ENCODE measurements at places on chromosomes 2 and 18. TPM values are rescaled to one million over a fixed set of nuclear protein-coding genes. Genes with fewer than 3 reads are reported as not detected.

DNA sequence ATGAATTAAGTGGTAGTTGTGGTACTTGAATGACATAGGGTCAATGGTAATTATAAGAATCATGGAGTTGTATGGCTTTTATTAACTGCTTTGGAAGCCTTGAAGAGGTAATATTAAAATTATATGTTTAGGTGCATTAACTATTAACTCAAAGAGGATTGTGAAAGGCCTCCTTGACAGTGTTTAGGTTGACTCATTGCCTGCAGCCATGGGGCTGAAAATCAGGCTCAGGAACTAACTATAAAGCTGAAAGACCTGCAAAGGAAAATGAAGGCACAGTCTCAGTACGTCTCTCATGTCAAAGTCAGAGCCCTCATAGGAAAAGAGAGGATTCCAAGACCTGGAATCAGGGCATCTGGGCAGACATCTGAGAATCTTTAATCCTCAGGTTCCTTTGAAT, 31.0 kb downstream of the CACNB4 start:
- no peaks in the 10 kb centered on the region for H3K4me1 ChIP-seq
- no peak overlapping the region for H3K27ac ChIP-seq
- no peak overlapping the region for H3K4me3 ChIP-seq
- DNase-seq, result no peak

GRCh38 chr2:55158111-55158814, 73.8 kb downstream of the CLHC1 start:
- H3K36me3 ChIP-seq, result no peaks in the 10 kb centered on the region
- H3K27ac ChIP-seq, result no peak overlapping the region
- no peaks in the 10 kb centered on the region for H3K27me3 ChIP-seq
- no peaks in the 10 kb centered on the region for H3K4me1 ChIP-seq
- DNase-seq, result no peak

GRCh38 chr2:232511336-232511890, 8.8 kb upstream of the PRSS56 start:
- no peak for DNase-seq
- H3K4me3 ChIP-seq, result no peak overlapping the region
- H3K36me3 ChIP-seq, result no peaks in the 10 kb centered on the region
- H3K27ac ChIP-seq, result no peak overlapping the region

- H3K4me1 ChIP-seq, result peaks cover 22% of the 10 kb centered on the region
- peaks cover 39% of the 10 kb centered on the region for H3K36me3 ChIP-seq
- no peaks in the 10 kb centered on the region for H3K27me3 ChIP-seq
- H3K27ac ChIP-seq, result no peak overlapping the region
These were observed 12.1 kb downstream of the RNF149 start for GRCh38 chr2:101296371-101296770.

- no peaks in the 10 kb centered on the region for H3K36me3 ChIP-seq
- no peak for DNase-seq
- H3K27ac ChIP-seq, result no peak overlapping the region
- no peaks in the 10 kb centered on the region for H3K4me1 ChIP-seq
- H3K27me3 ChIP-seq, result no peaks in the 10 kb centered on the region
These were observed 211.3 kb downstream of the ERBB4 start for GRCh38 chr2:212327171-212327809.

- no peak overlapping the region for H3K27ac ChIP-seq
- H3K4me1 ChIP-seq, result peaks cover 17% of the 10 kb centered on the region
- no peaks in the 10 kb centered on the region for H3K27me3 ChIP-seq
- H3K4me3 ChIP-seq, result no peak overlapping the region
These were observed 34.9 kb downstream of the BCL2L11 start for GRCh38 chr2:111155610-111156009.

- no peaks in the 10 kb centered on the region for H3K4me1 ChIP-seq
- no peak overlapping the region for H3K4me3 ChIP-seq
- peaks cover 29% of the 10 kb centered on the region for H3K36me3 ChIP-seq
- H3K27me3 ChIP-seq, result no peaks in the 10 kb centered on the region
- no peak for DNase-seq
These were observed 68.2 kb downstream of the ADI1 start for GRCh38 chr2:3451169-3451568.

DNA sequence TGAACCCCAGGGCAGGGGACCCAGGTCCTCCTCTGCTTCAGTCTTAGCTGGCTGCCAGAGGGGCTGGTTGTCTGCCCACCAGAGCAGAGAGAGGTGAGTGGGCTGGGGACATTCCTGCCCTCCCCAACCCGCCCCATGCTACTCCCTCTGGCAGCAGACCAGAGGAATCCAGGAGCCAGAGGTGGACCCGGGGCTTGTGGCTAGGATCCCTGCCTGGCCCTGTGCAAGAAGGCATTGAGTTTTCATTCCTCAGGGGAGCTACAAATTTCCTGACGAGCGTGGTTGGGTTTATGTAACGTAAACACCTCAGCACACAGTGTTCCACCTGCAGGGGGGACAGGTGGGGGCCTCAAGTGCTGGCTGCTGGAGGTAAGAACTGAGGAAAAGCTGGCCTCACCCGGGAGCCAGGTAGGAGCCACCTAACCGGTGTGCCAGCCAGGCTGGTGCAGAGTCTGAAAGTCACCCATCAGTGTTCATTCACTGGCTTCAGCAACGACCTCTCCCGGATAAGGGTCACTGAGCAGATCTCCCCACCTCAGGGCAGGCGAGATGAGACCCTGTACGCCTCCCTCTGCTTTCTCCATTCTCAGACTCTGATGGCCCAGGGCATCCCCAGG, 246.8 kb downstream of the DYSF start:
- H3K27ac ChIP-seq, result no peak overlapping the region
- H3K4me1 ChIP-seq, result no peaks in the 10 kb centered on the region
- DNase-seq, result no peak
- no peak overlapping the region for H3K4me3 ChIP-seq

DNA sequence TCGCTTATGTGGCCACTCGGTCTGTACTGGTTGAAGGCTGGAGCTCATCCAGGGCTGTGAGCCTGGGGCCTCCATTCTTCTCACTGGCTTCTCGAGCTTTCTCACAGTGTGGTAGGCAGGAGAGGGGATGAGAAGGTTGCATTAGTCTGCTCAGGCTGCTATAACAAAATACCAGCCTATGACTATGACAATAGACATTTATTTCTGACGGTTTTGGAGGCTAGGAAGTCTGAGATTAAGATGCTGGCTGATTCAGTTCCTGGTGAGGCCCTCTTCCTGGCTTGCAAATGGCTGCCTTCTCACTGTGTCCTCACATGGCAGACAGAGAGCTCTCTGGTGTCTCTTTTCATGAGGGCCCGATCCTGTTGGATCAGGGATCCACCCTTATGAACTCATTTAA, 6.2 kb upstream of the STK25 start:
- no peak overlapping the region for H3K4me3 ChIP-seq
- no peaks in the 10 kb centered on the region for H3K27me3 ChIP-seq
- no peaks in the 10 kb centered on the region for H3K36me3 ChIP-seq

DNA sequence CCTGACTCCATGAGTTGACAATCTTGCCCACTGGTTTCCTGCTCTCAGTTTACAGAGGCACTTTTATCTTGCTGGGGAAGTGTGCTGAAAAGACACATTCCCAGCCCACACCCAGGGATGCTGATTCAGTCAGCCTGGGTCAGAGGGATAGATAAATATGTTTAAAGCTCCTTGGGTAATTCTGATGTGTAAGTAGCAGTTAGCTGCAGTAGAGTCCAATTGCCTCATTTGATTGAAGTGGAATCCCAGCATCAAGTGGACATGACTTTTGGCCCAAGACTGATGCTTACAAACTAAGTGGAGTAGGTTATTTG, 29.4 kb downstream of the PSD4 start:
- peaks cover 48% of the 10 kb centered on the region for H3K36me3 ChIP-seq
- no peak overlapping the region for H3K27ac ChIP-seq
- no peak for DNase-seq

GRCh38 chr2:123808243-123808642, 216.8 kb upstream of the CNTNAP5 start:
- H3K27me3 ChIP-seq, result no peaks in the 10 kb centered on the region
- no peak overlapping the region for H3K4me3 ChIP-seq
- no peak overlapping the region for H3K27ac ChIP-seq
- no peaks in the 10 kb centered on the region for H3K4me1 ChIP-seq
- DNase-seq, result no peak

Gene SIX3
- not detected for total RNA-seq

Gene FOXD4L1
- total RNA-seq, result 0.36 TPM

Gene KCMF1
- total RNA-seq, result 61.6 TPM

Gene GPR55
- total RNA-seq, result 10.1 TPM

Gene ALPG
- 0.15 TPM for total RNA-seq

Gene MC4R
- total RNA-seq, result not detected
